ENCODE measurements at places on chromosomes 2 and 18. TPM values are rescaled to one million over a fixed set of nuclear protein-coding genes. Genes with fewer than 3 reads are reported as not detected.

The DOK6 gene
- not detected for polyA plus RNA-seq

The GCKR gene
- polyA plus RNA-seq = not detected

GRCh38 chr18:2571200-2572170 lies at the start of the genes METTL4 and NDC80:
Gene METTL4, minus strand, starts transcription at chr18:2571505. Its CDS starts 4,289 bp downstream, at chr18:2567216.
Gene NDC80, plus strand, starts transcription at chr18:2571557. Its CDS starts 1,429 bp downstream, at chr18:2572986.
- peak; percentile 81 for DNase-seq

GRCh38 chr18:54357082-54357659 lies 487 bp downstream of the STARD6 start:
- no peak for DNase-seq

DNA sequence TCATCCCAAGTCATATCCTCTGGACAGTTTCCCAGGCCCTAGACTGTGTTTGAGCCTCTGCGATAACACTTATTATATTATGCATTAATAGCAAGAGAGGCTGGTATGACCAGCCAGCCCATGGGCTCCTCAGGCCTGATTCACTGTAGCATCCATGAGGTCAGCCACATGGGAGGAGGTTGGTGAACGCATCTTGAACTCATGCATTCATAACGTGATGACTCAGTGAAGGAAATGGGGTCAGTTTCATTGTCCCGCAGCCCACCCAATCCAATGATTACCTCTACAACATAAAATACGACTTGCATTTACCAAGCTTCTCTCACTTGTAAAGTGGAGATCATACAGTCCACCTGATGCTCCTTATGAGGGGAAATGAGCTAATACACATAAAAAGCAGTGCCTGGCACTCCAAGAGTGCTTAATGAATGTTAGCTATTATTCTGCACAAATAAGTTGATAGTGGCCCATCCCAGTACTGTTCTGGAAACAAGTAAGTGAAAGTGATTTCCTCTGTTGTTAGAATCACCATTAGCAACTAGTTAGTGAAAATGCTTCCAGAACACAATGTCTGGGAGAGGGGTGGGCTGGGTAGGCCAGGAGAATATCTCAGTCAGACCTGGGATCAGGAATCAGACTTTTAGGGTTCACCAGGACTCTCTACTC lies 46.1 kb upstream of the CELF4 start:
- DNase-seq = no peak

DNA sequence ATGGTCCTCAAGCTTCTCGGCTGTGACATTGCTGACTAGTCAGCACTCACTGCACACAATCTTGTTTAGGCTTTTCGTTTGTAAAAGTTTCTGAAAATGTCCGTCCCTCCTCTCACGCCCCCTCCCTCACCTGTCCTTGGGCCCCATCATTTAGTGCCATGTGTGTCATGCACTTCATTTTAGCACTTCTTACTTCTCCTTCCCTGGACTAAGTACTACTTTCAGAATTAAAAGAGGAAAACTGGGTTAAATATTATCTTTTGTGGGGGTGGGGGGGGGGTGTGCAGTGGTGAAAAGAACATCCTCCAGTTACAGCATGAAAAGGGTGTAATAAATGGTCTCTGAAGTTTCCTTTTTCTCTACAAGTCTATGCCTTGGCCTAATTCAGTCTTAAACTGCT lies 182.0 kb upstream of the SP5 start:
- no peak for DNase-seq

GRCh38 chr2:200039724-200040650 lies 84.6 kb downstream of the MAIP1 start:
- no peak for DNase-seq

DNA sequence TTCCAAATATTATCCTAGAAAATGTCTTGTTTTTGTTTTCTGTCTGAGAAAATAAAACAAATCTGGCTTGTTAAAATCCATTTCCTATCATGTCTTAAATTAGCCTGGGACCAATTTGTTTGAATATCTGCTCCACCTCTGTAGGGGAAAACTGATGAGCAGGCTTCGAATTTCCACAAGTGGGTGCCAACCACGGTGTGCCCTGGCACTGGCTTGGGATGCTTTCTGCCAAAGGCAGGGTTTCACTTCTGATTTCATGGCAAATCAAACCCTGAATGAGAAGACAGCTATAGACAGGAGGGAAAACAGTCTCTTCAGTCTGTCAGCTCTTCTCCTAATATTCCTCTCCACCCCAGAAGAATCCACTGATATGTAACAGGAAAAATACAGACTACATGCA lies 33.7 kb upstream of the STAT4 start:
- no peak for DNase-seq

- no peak for DNase-seq
Observed at GRCh38 chr2:160139991-160140390, 60.1 kb downstream of the ITGB6 start.

The SLC5A7 gene
- polyA plus RNA-seq = not detected

The WBP1 gene
- 31.0 TPM for polyA plus RNA-seq

The ARHGAP25 gene
- polyA plus RNA-seq = 20.8 TPM

DNA sequence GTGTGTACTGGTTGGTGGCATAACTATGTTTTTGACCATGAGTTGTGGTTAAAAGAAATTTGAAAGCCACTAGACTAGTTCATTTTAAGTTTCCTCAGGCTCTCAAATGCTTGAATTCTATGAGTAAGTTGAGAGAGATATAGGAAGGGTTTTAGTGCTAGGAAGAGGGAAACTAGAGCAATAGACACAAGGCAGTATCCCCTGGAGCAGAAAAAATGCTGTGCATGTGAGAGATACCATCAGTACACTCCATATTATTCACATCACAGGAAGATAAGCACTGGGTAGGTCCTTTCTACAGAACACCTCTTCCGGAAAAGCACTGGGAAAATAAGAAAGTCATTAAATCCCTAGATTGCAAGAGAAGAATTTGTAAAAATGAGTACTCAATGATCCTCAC lies 19.3 kb upstream of the DSG3 start:
- DNase-seq = no peak

GRCh38 chr2:74164761-74165160 lies 13.9 kb downstream of the MOB1A start:
- DNase-seq = no peak

The ANKRD44 gene
- 55.7 TPM for polyA plus RNA-seq

The SRD5A2 gene
- polyA plus RNA-seq = not detected

DNA sequence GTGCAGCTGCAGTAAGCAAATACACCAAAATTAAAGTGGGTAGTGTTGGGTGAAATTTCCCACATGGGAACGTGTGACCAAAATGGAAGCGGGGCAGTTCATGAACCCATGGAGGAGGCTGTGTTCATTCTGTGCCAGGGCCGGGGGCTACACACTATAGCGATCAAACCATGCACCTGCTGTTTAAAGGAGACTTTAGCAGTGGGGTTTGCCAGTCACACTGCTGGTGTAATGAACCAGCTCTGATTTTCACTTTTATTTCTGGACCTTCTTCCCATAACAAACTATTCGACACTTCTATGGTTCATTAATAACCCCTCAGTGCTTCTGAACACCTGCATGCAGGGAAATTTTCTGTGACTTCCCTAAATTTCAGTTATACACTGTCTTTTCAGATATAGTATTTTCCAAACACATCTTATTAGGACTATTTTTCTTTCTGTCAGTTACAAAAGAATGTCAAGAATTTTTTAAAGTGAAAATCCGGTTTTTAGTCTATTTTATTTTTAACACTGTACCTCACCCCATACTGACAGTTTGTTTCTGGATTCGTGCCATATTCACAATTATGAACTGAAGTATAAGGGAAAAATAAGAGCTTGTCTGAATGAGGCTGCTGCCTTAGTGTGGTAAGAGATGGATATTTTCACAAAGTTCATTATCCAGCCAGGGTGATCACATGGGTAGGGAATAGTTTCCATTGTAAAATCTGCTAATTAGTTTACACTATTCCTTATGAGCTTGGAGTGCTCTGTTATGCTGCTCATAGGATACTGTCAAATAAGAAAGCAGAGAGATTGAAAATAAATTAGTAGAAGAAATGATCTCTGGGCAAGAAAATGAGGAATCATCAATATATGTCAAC lies 111.3 kb upstream of the CAVIN2 start:
- no peak for DNase-seq

DNA sequence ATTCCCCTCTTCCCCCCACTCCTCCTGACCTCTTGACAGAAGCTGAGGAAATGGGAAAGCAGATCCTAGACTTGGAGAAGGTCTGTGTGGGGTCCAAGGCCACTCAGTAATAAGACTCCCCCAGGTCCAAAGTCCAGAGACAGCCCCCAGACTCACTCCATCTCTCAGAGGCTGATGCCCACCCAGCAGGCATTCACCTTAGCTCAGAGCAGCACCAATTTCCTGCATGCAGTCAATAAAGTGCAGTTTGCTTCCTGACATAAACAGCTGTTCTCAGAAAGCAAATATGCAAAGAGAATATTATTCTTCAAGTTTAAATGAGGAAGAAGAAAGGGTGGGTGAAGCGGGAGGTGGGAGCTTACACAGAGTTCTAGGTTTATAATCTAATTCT lies 84.1 kb upstream of the RTN4 start:
- no peak for DNase-seq

DNA sequence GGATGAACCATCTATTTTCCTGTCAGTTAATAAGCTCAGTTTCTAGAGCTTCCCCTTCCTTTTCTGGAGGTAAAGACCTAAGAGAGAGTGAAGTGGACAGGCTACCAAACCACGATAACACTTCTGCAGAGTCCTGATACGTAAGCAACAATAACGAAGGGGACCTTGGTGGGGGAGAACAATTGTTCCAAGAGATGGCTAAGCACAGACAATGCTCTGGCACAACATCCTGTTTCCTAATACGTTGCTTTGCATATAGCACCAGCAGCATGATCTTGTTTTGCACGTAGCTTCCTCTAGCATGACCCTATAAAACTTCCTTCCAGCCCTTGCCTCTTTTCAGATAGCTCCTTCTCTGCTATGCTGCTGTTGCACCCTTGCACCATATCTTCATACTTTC lies 247.3 kb downstream of the RAD51AP2 start:
- DNase-seq = no peak

The LRP2 gene
- polyA plus RNA-seq = not detected

- DNase-seq = peak; percentile 7
Observed at GRCh38 chr2:201781557-201782051, 871 bp upstream of the ALS2 start.

The GALNT3 gene
- polyA plus RNA-seq = 5.5 TPM

- DNase-seq = no peak
Observed at GRCh38 chr18:44450226-44450625, 230.5 kb upstream of the SETBP1 start.

The KIF5C gene
- 0.04 TPM for polyA plus RNA-seq

DNA sequence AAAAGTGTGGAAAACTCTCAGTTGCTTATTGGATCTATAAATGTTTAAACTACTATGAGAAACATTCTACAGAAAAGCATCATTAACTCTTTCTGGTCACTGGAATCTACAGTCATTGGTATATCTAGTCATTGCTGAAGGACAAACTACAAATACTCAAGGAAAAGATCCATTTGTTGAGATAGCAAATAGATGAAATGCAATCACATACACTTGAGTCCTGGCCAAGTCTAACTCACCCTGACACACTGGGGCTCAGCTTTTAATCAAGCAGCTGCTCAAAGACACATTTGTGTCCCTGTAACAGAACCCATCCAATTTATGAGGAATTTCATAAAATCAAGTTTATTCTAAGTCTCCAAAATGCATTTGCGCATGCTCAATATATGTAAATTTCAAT lies 68.7 kb downstream of the CDH2 start:
- DNase-seq = no peak

GRCh38 chr2:70904371-70905216 lies 31.1 kb upstream of the ATP6V1B1 start:
- DNase-seq = no peak

The IL1RN gene
- polyA plus RNA-seq = 92.0 TPM

DNA sequence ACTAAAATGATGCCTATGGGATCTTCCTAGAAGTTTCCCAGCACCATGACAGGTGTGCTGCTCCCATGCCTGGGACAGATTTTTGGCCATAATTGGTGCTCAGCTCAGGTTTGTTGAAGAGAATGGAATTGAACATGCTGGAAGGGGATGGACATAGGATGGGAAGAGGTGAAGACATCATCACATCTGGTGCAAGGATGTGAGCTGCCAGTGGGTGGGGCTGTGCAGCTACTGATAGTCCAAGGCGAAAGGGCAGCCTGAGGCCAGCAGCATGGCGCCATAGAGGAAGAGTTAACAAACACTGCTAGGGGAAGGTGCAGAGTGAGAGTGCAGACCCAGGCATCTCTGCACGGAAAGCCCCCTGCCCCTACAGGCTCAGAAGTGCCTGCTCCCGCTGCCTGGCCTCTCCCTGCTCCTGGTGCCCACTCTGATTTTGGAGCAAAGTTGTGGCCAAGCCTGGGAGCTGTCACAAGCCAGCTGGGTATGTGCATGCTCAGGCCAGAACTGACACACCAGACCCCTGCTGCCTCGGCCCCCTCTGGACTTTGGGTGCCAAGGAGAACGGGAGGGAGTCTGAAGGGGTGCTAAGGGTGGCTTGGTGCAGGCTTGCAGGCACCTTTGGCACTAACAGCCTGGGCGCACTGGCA lies 178.6 kb downstream of the ZBTB7C start:
- no peak for DNase-seq

The HMSD gene
- polyA plus RNA-seq = not detected

The EIPR1 gene
- polyA plus RNA-seq = 19.0 TPM

DNA sequence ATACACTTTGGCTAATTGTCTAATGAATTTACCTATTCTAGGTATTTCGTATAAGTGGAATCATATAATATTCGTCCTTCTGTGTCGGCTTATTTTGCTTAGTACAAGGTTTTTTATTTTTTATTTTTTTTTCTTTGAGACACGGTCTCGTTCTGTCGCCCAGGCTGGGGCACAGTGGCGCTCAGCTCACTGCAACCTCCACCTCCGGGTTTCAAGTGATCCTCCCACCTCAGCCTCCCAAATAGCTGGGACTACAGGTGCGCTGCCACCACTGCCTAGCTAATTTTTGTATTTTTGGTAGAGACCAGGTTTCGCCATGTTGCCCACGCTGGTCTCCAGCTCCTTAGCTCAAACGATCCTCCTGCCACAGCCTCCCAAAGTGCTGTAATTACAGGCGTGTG lies 38.2 kb downstream of the PCBP1 start:
- no peak for DNase-seq

- DNase-seq = no peak
Observed at GRCh38 chr2:30259827-30260679, 28.7 kb downstream of the LBH start.

DNA sequence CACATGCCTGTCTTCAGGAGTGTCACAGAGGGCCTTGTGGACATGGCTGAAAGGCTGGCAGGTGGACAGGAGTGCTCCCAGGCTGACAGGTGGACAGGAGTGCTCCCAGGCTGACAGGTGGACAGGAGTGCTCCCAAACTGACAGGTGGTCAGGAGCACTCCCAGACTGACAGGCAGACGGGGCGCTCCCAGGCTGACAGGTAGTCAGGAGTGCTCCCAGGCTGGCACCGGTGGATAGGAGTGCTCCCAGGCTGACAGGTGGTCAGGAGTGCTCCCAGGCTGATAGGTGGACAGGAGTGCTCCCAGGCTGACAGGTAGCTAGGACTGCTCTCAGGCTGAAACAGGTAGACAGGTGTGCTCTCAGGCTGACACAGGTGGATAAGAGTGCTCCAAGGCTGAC lies 16.6 kb downstream of the ANO7 start:
- DNase-seq = no peak

- no peak for DNase-seq
Observed at GRCh38 chr18:74381621-74382295, 66.1 kb downstream of the C18orf63 start.

Measured in CD14-positive monocyte (primary cell).